ENCODE measurements at places on chromosomes 11 and 22.

DNA sequence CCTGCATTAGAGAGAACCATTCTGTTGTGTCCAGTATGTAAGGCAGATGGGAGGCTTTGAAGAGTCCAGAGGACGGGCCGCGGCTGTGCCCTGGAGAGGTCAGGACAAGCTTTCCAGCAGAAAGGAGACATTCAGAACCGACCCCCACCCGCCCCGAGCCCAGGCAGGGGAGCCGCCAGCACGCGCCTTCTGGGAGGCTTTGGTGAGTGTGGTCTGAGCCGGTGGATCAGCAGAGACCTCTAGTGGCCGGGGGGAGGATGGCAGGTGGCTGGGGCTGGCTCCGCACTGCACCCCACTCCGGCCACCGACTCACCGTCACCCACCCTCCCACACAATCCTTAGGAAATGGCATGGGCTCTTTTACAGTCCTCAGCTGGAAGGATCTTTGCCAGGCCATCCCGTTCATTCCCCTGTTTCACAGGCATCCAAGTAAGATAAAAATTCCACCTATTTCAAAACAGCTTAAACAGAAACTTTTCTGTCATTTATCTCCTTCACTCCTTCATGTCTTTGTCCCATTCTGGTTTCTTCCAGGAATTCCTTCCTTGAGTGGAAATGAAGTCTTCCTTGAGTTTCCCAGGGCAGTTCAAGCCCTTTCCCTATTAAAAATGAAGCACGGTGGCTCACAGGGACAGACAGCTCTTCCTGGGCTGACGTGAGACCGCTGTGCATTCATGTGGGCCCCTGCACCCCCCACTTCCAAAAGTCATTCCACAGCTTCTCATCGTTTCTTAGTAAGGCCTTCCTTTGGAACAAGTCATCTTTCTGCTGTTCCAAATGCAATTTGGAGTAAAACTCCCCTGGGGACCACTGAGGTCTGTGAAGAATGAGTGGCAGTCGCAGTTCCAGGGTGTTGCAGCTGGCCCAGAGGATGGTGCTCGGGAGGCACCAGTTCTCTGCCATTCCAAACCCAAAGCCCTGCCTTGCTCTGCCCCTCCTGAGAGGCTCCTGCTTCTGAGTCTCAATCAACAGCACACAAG is 91.0 kb downstream of the FEZ1 start:
- DNase-seq = peak; percentile 59

- DNase-seq = no peak
These were observed 75.0 kb downstream of the JRKL start for GRCh38 chr11:96464700-96465307.

GRCh38 chr11:29227811-29228210 is 789.0 kb downstream of the KCNA4 start:
- DNase-seq = no peak

DNA sequence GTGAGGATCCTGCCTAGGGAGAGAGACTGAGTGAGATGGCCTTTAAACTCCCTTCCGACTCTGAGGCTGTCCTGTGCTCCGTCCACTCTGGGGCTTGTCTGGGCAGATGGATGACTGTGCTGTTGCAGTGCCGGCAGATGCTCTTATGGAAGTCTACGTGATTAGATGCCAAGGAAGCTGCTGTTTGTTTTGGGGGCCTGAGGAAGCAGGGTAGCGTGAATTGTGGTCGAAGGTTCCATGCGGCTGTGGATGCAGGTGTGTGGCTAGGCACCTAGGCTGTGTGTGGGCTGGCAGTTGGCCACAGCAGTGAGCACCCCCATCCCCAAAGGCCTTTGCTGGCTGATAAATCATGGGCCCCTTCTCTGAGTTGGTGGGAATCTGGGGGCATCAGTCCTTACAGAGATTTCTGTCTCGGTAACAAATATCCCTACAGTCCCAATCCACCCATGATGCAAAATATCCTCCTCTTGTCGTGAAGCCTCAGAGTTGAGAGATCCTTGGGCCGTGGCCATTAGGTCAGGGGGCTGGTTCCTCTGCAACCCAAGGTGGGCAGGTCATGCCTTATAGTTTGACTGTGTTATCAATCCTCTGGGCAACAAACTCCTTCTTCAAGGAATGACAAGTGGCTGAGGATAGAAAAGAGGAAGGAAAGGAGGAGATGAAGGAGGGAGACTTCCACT is 31.2 kb downstream of the AMPD3 start:
- DNase-seq = no peak

- peak; percentile 78 for DNase-seq
These were observed at the start of gene SAC3D1 for GRCh38 chr11:65040847-65041622. TSS of gene SAC3D1 (plus strand) at chr11:65041210. CDS start at chr11:65041293, 83 bp downstream.

- DNase-seq = no peak
These were observed 107.5 kb downstream of the TBC1D22A start for GRCh38 chr22:46869831-46870441.

- DNase-seq = peak; percentile 62
These were observed 13.8 kb downstream of the GGT5 start for GRCh38 chr22:24230911-24231656.

DNA sequence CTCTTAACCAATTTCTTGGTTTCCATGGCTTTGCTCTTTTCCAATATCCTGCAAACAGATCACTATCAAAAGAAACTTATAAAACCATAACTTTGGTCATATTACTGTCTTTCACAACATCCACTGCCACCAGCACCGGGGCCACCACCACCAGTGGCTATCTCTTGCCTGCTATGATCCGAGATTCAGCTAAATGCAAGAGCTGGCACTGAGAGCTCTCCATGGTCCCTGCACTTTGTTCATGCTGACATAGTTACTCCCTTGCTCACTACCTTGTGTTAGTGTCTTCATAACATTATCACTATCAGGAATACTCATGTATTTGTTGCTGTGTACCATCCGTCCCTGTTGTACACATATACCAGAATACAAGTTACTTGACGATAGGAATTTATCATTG is 299.0 kb downstream of the ETS1 start:
- DNase-seq = no peak

- no peak for DNase-seq
These were observed 519.6 kb downstream of the NTM start for GRCh38 chr11:131889760-131890581.

- DNase-seq = no peak
These were observed 69.4 kb downstream of the DDX10 start for GRCh38 chr11:108734283-108734682.

GRCh38 chr22:38075105-38075825 is 8.7 kb downstream of the SLC16A8 start:
- no peak for DNase-seq

DNA sequence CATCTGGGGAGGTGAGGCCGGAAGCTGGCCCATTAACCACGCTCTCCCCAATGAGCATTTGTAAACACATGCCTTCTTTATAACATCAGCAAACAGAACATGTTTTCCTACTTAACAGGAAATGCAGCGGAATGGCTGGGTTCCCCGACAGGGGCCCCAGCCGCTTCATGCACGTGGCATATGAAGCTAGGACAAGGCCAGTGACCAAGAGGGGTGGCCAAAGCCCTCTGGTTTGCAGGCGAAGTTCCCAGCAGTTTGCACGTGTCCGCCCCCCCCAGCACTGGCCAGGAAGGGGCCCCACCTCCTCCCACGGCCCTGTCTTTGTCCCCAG is 38.7 kb upstream of the LINC01488 start:
- DNase-seq = no peak

DNA sequence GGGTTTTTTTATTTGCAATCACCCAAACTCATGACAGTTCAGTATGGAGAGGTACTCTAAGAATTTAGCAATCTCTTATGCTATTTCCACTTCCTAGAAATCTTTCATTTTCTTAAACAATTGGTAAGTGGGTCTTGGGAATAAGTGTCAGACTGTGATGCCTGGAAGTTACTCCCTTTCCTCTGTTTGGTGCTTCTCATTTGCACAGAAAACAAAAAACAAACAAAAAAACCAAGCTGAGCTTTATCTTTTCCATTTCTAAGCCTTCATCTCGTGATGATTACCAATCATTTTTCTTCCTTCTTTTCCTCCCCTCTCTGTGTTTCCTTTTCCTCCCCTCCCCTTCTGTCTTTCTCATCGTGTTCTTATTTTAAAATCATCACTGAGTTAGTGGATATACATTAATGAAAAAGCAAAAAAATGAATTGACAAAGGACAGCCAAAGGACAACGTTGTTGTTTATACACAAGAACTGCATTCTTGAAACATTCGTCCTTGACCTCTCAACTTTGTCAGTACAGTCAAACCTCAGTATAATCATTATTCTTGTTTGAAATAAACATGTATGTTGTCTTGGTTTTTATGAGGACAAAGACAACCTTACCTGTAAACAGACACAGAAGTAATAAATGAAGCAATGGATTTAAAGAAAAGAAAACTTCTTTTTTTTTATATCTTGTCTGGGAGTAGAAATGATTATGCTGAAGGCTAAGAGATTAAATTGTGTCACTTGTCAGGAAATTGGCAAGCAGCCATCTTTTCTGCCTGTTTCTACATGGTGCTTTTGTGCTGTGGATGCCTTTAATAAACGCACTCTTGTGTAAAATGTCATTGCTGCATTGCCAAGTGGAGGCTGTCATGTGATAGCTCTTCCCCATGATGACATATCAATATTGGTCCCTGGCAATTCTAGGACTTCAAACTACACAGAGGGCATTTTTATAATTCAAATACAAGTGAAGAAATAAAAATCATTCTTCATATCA is 803.2 kb upstream of the CCDC90B start:
- no peak for DNase-seq

- no peak for DNase-seq
These were observed 53.0 kb downstream of the PARVA start for GRCh38 chr11:12430351-12430750.

- no peak for DNase-seq
These were observed 10.8 kb downstream of the CRYBA4 start for GRCh38 chr22:26632422-26633155.

GRCh38 chr11:12704049-12704448 is 29.8 kb downstream of the TEAD1 start:
- no peak for DNase-seq

- no peak for DNase-seq
These were observed 33.6 kb downstream of the OSBP start for GRCh38 chr11:59582006-59582405.

DNA sequence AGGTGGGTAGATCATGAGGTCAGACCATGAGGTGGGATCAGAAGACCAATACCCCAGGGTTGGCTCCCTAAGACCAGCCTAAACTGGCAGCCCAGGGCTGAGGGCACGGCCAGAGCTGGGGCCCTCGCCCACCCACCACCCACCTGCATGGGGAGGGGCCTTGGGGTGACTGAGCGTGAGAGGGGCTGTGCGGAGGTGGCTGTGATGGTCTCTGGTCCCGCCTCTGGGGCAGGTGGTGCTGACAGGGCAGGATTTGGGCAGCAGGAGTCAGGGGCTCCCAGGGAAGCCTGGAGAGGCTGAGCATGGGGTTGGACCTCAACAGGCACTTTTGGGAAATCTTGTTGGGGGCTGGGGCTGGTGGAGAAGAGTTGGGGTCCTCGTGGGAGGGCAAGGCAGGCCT is 39.8 kb upstream of the MUC5AC start:
- no peak for DNase-seq

GRCh38 chr11:122154994-122155393 is 39.0 kb upstream of the BLID start:
- no peak for DNase-seq

- DNase-seq = no peak
These were observed 4.0 kb upstream of the TH start for GRCh38 chr11:2175659-2176058.

DNA sequence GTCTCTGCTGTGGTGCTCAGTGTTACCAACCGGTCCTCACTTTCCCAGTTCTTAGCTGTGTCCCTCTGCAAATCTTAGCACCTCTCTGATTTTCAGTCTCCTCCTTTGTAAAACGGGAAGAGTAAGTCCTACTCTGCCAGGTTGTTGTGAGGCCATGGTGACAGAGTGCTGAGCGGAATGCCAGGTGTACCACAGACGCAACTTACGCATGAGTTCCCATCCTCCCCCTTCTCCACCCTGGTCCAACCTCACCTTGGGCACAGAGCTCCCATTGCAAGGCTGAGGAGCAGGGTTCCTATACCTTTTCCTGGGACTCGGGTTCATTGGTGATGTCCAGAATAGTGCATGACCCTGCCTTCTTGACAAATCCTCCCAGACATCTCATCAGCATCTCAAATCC is 7.3 kb upstream of the DDB2 start:
- no peak for DNase-seq

- no peak for DNase-seq
These were observed 22.3 kb downstream of the PPARA start for GRCh38 chr22:46172522-46173110.

- no peak for DNase-seq
These were observed 152.3 kb upstream of the RAG2 start for GRCh38 chr11:36750349-36750748.

DNA sequence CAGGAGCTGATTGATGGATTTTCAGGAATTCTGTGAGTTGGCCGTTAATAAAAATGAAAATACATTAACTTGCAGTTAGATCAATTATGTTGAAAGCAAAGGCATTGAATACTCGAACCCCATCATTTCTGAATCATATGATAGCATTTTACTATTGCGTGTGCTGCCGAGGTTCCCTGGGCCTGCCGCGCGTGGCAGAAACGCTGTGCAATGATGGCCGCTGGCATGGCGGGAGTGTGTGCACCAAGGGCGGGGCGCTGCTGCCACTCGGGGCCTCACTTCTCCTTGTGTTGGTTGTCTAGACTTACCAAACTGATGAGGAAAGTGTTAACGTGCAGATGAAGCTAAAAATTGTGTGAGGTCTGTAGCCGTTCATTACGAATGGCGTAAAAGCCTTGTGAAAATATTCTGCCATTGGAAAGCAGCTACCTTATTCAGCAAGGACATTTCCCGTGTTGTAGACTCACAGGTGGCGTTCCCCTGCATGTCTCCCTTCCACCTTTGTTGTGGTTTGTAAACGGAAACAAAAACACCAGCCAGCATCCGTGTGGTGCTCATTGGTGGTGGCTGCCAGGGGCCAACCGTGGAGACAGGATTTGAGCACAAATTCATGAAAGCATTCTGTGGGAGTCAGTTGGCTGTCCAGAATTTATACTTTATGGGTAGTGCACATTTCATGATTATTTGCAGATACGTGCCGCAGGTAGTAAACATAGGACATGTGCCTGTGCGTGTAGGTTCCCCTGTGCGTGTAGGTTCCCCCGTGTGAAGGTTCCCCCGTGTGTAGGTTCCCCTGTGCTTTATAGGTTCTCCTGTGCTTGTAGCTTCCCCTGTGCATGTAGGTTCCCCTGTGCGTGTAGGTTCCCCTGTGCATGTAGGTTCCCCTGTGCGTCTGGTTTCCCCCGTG is 5.9 kb upstream of the GRAMD4 start:
- DNase-seq = peak; percentile 33
